Keratinocyte (primary cell): ENCODE measurements at places on chromosomes 13 and 19.

DNA sequence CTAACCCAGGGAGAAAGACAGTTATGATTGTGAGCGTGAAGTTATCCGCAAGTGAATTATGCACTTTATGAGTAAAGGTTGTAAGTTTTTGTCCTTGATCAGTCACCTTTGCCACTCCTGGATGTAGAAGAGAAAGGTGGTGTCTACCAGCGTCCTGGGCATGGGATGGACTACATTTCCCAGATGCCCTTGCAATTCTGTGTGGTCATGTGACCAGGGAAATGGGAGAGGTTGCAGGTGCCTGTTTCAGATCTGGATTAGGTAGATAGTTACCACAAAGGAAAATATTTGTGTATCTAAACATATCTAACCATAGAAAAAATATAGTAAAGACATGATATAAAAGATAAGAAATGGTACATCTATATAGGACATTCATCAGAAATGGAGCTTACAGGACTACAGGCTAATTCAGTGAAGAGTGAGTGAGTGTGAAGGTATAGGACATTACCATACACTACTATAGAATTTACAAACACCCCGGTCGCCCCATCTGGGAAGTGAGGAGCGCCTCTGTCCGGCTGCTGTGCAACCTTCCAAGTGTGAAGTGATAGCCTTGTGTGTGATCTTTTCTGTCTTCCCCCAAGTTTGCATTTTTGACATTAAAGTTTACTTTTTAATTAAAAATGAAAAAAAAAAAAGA is 51.6 kb upstream of the CACNA1A start:
- DNase-seq, result no peak

- no peak for DNase-seq
Observed at GRCh38 chr19:1220976-1221903, 15.7 kb downstream of the STK11 start.

GRCh38 chr19:40719414-40719894 is 2.5 kb downstream of the ITPKC start:
- no peak for DNase-seq

DNA sequence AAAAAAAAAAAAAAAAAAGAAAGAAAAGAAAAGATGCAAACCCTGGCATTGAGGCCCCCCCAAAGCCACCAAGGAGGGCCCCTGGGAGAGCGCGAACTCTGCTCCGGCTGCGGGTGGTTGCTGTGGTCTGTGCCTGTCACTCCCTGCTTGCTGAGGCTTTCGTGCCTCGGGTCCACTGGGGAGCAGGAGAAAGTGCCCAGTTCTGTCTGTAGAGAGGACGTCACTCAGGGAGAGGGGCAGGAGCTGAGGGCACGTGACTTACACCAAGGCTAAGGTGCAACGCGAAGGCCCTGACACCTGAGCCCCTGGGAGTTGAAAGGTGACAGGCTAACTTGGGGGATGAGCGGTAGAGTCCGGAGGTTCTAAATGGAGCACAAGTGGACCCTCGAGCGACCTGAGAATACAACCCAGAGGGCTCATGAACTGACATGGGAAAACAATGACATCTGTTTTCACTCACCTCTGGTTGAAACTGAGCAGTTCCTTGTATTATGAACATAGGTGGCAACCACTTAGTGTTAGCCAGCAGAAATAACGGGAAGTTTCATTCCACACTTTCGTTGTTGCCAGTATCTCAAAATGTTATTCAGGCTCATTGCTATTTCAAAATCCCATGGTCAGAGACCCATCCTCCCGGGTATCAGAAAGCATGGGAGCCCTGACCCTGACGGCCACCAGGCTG is 69.2 kb upstream of the TM9SF2 start:
- no peak for DNase-seq

DNA sequence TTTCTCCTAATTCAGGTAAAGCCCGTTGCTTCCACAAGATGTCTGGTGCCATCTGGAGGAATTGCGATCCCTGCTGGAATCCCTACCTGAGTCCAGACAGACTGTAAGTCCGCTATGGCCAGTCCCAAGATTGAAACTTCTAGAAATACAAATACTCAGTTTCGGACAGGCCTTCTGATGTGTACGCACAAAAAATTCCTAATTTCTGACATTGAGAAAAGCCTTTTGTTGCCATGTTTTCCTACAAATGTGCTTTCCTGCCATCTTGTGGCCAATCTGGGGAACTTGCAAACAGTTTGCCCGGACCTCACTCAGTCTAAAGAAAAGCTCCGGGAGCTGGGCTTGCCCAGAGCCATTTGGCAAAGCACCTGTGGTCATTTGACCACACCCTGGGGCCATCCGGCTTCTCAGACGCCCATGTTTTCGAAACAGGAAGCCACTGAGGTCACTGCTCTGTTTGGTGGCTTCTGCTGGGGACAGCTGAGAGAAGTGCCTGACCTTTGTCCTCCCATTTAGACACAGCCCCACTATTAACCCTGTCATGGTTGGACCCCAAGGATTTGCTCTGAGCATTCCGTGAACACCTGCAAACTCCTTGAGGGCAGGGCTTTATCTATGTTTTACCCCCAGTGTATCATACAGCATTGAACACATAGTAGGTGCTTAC is 79.4 kb downstream of the SLC15A1 start:
- no peak for DNase-seq

DNA sequence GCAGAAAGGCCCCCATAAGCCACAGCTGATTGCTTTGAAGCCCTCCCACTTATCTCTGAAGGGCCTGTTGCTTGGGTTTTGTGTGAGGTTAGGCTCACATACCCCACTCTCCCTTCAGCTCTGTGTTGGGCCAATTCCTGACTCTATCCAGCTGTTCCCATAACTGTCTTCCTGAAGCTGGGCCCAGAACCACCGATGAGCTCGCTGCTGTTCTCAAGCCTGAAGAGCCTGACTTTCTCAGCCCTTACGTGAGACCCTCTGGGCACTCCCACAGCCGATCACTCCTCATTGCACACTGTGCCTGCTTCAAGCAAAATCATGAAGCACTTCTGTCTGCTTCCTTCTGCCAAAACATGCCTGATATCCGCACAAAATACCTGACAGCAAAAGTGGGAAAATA is 124.1 kb downstream of the CRYL1 start:
- no peak for DNase-seq

DNA sequence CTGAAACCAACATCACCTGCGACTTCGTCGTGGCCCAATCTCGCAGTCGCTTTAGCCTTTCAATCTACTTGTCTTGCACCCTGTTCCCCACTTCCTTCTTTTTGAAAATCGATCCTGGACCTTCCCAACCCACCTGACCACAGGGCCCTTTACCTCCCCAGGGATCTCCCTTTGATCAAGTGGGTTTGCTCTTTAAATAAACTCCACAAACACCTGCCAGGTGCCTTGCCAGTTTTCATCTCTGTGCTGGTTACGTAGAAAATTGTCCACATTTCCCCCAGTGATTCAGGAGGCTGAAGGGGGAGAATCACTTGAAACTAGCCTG is 14.5 kb upstream of the RAB20 start:
- no peak for DNase-seq

DNA sequence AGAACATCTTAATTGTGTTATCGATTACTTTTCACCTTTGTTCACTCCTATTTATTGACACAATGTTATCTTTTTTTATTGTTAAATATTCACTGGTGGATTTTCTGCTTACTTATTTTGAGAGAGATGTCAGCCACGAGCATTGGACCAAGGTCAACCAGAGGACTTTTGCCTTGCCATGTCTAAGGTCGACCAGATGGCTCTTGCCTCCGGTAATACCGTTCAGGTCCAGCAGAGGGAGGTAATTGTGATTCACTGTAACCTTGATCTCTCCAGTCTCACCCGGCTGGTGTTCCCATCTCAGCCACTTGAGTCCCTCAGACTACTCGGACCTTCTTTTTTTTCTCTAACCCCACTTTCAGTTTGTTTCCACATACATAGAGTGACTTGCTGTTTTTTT is 1438.1 kb downstream of the UQCRFS1 start:
- DNase-seq, result no peak

DNA sequence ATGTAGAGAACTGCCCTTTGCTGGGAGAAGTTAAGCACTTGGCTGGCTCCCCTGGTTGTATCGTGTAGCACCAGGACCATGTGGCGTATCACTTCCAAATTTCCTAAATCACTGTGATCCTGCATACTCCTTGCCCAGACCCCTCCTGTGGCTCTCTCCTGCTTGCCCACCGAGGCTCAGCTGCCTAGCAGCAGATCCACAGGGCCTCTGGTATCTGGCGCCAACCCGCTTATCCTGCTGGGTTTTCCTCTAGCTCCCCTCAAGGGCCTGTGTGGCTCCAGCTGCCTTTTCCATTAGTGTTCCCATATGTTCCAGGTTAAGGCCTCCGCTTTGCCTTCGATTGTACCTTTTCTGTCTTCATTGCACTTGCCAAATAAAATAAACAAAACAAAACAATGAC is 16.5 kb downstream of the LRCH1 start:
- no peak for DNase-seq

DNA sequence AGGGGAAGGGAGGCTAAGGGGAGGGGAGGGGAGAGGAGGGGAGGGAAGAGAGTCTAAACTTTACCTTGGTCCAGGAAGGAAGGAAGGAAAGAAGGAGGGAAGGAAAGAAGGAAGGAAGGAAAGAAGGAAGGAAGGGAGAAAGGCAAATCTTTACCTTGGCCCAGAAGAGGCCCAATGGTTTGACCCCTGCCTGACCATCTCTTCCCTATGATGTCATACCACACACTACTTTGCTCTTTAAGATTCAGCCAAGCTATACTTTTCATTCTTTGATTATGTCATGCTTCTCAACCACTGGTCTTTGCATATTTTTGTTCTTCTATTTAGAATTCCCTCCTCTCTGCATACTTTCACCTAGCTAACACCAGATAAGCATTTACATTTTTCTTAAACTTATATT is 1077.5 kb downstream of the PCDH9 start:
- DNase-seq, result no peak

DNA sequence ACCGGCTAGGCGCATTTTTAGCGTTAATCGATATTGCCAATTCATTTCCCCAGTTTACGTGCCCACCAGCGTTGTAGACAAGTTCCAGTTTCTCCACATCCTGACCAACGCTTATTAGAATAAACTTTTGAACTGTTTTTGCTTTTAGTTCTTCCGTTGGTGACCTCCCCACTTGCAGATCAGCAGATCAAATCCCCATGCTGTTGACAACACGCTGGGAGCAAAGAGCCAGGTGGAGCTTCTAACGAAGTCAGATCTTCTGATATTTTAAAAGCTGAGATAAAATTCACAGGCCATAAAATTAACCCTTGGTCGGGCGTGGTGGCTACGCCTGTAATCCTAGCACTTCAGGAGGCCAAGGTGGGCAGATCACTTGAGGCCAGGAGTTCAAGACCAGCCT is 21.2 kb downstream of the RCN3 start:
- no peak for DNase-seq

GRCh38 chr13:28136916-28137315 is 1.4 kb upstream of the PAN3 start:
- no peak for DNase-seq

DNA sequence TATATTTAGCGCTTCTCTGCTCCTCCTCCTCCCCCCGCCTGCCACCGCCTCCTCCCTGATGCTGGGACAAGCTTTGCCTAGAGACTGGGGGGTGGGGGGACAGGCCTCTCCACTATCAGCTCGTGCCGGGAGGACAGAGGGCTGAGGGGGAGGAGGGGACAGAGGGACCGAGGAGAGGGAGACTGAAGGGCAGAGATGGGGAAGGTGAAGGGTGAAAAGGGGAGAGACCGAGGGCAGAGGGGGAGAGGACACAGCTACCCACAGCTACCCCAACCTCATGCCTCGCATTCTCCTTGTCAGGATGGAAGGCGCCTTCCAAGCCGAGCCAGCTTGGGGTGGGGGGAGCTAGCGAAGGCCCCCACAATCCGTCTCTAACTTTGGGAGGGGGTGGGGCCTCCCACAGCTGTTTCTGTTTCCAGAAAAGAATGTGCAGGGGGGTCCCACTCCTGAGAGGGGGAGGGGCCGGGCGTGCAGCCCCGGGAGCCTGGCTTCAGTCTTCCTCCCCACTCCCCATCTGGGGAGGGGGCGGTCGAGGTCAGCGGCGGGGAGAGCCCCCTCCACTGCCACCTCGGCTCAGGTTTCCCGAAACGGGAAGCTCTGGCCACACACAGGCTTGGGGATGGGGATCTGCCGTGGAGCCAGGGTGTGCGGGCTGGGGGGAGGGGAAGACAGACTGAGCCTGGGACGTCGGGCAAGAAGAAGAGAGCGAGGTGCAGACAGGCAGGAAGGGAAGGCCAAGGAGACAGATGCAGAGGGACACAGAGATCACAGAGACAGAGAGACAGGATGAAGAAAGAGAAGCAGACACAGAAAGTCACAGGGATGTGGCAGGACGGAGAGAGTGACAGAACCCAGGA is 1.6 kb downstream of the DACT3 start:
- no peak for DNase-seq

- DNase-seq, result no peak
Observed at GRCh38 chr13:70505809-70506208, 397.6 kb upstream of the KLHL1 start.

GRCh38 chr13:25981060-25981459 is 70.8 kb downstream of the SHISA2 start:
- DNase-seq, result no peak

DNA sequence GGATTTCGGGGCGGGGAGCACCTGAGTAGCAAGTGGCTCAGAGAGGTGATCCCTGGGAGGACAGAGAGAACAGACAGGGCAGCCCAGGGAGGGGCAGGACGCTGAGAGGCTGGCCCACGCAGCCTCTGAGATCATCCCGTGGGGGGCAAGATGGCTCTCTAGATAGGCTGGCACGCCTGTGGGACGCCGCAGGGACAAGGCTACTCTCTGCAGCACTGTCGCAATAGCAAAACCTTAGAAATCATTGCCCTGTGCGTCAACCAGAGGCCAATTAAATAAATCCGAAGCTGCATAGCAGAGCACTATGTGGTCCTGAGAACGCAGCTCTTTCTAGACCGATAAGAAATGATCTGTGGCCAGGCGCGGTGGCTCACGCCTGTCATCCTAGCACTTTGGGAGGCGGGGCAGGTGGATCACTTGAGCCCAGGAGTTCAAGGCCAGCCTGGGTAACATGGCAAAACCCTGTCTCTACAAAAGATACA is 5.1 kb downstream of the PEX11G start:
- no peak for DNase-seq

- DNase-seq, result no peak
Observed at GRCh38 chr13:94344126-94344818, 135.2 kb downstream of the DCT start.

DNA sequence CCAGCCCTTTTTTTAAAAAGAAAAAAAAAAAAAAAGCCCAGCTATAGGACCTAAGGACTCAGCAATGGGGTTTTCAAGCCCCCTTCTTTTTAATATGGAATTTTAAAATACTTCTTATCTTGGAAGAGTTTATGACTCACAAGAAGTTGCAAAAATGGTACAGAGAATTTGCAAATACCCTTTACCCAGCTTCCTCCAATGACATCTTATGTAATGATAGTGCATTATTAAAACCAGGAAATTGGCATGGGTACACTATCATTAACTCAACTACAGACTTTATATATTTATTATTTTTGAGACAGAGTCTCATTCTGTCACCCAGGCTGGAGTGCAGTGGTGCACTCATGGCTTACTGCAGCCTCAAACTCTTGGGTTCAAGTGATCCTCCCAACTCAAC is 16.1 kb downstream of the TMEM38A start:
- no peak for DNase-seq

GRCh38 chr19:39297931-39298634 is 1.9 kb downstream of the IFNL1 start:
- DNase-seq, result no peak
